ENCODE measurements at places on chromosomes 7 and 10.

DNA sequence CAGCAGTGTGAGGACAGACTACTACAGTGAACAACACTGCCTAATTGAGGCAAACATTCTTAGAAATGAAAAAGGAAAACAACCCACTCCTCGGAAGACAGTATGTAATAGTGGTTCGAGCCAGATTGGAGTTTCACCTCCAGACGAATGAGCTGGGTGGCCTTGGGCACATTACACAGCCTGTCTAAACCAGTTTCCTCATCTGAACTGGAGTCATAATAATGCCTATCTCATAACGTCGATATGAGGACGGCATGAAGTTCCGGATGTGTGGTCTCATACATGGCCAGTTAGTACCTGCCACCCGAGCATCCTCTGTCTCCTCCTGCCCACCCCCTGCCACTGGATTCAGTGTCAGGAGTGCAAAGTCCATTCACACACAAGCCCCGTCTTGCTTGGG is 15.8 kb upstream of the FRMPD2 start:
- no peak for DNase-seq

DNA sequence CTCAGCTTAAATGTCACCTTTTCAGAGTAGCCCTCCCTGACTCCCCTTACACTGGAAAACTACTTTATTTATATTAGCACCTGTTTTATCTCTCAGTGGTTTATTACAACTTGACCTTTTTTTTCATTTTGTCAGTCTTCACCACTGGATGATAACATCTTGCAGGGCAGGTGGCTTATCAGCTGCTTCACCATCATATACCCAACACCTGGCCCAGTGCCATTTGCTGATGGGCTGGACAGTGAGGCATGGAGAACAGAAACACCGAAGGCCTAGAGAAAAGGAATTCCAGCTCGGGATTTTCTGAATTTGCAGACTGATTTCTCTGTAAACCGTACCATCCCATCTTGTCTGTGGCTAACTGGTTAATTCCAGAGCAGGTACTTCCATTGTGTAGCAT is 48.5 kb downstream of the SORCS3 start:
- no peak for DNase-seq

- DNase-seq, result no peak
These were observed 102.7 kb downstream of the MACC1 start for GRCh38 chr7:20114468-20114867.

- no peak for DNase-seq
These were observed 3.0 kb downstream of the PGAM2 start for GRCh38 chr7:44062180-44062902.

DNA sequence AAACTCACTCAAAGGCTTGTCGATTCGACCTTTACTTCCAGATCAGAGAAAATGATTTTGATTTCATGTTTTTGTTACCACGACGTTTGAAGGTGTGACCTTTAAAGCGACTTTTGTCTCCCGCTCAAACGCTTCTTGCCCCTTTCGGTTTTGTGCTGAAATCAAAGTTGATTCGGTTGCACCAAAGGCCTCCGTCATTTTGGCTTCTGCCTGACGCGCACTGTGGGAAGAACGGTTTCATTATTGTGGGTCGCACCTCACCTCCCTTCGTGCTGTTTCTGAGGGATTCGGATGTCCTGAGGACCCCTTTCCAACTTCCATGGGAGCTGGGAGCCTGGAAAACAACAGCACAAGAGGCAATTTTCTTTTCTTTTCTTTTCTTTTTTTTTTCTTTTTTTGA is 176.9 kb downstream of the DNAJB6 start:
- DNase-seq, result no peak

DNA sequence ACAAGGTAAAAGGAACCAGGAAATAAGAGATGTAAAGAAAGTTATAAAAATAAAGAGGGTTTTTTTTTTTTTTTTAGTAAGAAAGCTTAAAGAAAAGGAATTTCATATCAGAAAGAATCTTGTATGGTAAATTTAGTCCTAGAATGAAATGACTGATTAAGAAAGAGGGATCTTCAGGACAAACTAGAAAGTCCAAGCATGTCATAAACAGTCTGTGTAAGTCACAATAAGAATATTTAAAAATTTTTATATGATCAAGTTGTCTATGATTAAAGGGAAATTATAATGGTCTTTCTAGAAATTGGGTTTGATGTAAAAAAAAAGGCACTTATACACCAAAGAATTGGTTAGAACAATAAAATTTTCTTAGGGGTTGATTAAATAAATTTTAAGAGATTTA is 289.5 kb downstream of the XPNPEP1 start:
- no peak for DNase-seq

DNA sequence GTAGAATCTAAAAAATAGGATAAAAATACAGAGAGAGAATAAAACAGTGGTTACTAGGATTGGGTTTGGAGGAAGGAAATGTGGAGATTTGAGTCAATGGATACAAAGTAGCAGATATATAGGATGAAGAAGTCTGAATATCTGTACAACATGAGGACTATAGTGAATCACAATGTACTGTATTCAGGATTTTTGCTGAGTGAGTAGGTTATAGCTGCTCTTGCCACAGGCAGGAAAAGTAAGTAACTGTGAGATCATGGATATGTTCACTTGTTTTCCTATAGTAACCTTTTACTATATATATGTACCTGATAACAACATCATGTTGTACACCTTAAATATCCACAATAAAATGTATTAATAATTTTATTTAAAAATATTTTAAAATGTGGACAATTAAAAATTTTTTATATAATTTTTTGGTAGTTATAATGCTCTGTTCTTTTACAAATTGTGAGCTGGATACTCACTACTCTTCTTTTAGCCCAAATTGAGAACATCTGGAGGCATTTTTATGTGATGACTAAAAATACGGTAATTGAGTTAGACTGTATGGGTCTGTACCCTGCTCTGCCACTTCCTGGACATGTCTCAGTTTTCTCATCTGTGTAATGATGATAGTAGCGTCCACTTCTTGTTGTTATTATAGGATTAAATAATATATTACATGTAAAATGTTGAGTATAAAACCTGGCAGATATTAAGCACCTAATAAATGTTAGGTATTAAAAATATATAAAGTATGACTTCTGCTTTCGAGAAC is 439.1 kb downstream of the AUTS2 start:
- peak; percentile 79 for DNase-seq

GRCh38 chr10:5630112-5630436 is 36.3 kb downstream of the ASB13 start:
- no peak for DNase-seq

GRCh38 chr10:77675347-77675746 is 37.7 kb upstream of the KCNMA1 start:
- no peak for DNase-seq

DNA sequence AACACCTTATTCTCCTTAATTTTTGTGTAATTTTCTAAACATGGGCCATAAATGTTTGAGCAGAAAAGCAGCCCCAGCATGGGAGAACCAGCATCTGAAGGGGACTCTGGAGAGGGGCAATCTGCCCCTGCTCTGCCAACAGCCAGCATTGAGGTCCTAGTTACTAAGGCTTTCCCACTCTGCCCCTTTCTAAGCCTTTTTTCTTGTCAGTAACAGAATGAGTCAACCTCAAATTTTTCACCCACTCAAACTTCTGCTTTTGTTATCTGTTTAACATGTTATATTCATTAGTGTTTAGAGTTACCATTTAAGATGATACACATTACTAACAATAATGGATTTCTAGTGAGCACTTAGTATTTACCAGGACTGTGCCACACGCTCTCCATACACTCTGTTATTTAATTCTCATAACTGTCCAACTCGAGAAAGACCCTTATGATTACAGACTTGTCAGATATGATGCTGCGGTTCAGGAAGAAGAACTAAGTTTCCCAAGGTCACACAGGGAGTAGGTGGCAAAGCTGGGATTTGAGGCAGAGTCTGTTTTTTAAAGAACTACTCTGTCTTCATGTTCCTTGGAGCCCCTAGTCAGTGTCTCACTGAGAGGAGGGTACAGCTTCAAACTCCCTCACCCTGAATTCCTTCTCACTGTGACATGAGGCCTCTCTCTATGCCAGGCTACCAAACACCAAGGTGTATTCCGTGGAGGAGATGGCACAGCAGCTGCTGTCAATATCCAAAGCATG is 19.9 kb upstream of the GPAM start:
- DNase-seq, result peak; percentile 41

GRCh38 chr10:94035982-94036765 is 42.4 kb downstream of the PLCE1 start:
- no peak for DNase-seq

GRCh38 chr10:104435822-104436221 is 82.2 kb downstream of the CFAP58 start:
- DNase-seq, result peak; percentile 28

GRCh38 chr10:48192881-48193450 is 81.5 kb downstream of the FRMPD2 start:
- no peak for DNase-seq

DNA sequence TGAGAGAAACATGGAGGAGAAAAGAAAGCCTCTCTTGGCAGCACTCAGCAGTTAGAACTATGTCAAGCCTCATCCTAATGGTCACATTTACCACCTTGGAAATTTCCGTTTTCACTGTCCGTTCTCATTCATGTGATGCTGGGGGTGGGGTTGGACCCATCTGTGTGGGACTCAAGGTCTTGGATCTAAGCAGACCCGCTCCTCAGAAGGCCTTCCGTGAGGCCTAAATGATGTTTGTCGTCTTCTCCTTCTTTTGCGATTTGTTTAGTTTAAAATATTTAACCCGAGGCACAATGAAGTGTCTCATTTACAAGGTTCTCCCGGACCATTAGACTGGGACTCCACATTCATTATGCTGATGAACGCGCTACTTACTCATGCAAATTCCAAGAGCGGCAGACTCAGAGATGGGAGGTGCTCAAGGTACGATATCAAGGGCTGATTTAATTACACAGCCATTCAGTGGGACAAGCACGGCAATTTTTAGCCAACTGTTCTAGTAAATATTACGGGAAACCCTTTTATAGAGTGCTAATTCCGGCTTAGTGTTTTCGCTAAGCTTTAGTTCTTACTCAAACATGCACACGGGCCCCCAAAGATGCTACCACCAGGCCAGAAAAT is 109.1 kb upstream of the EFCAB10 start:
- peak; percentile 9 for DNase-seq

DNA sequence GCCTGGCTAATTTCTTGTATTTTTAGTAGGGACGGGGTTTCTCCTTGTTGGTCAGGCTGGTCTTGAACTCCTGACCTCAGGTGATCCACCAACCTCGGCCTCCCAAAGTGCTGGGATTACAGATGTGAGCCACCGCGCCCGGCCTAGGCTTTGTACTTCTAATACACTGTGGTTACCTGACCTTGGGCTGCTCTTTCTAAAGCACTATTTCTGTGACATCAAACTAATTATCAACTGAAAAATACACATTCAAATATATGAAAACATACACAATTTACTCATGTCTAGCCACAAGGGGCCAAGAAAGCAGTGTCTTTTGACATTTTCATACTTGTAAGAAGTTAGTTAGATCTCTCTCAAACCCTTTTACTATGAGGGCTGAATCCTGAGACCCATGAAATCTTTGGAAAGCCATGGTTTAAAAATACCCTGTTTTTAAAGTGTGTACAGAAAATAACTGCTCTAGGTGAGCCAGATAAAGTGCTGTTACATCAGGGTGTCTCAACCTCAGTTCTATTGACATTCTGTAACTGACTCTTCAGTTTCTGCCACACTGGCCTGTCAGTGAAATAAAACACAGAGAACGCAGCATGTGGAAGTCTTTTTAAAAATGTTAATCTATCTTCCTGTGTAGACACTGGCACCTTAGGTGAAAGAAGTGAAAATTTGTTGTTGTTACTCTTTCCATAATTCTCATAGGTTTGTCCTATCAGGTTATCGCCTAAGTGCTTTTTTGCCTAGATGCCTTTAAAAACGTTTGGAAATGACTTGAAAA is 58.8 kb downstream of the CREM start:
- DNase-seq, result no peak

GRCh38 chr10:69093933-69094332 is 6.0 kb downstream of the SRGN start:
- no peak for DNase-seq

- DNase-seq, result peak; percentile 90
These were observed 500.4 kb downstream of the GFRA1 start for GRCh38 chr10:115772606-115773005.
